ENCODE measurements at places on chromosomes 4 and X.
A peak's percentile ranks its signal among the peaks of the same experiment; 100 is the strongest.

- DNase-seq: no peak
Observed at GRCh38 chr4:44016570-44017421, 431.8 kb downstream of the KCTD8 start.

DNA sequence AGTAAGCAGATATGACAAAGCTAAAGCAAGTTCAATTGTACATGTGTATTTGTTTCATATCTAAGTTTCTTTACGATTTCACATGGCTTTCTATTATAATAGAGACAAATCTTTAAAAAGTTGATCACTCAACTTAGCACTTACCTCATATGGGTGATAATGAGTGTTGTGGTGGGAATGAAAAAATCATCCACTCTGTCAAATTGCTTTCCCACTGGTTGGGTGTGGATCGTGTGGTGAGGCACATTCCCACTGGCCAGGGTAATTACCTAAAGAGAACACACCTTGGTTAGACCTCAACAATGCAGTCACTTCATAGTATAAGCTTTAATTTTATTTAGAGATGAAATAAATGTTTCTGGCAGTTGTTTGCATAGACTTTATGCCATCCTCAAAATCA is 708.9 kb downstream of the FSTL5 start:
- no peak for DNase-seq

GRCh38 chr4:80875642-80876041 is 154.9 kb upstream of the BMP3 start:
- no peak for DNase-seq

- DNase-seq: no peak
Observed at GRCh38 chrX:155632431-155633100, 19.8 kb upstream of the TMLHE start.

DNA sequence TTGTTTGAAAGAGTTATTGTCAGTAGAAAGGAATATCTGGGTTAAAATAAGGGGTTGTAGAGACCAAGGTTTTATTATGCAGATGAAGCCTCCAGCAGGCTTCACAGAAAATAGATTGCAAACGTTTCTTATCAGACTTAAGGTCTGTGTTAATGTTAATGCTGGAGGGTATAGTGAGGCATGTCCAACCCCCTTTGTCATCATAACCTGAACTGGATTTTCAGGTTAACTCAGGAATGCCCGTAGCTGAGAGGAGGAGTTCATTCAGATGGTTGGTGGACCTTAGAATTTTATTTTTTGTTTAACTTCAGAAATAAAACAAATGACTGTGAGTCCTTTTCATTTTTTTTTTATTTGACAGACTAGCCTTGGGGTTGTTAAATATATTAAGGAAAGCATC is 354.1 kb downstream of the GPM6A start:
- no peak for DNase-seq

DNA sequence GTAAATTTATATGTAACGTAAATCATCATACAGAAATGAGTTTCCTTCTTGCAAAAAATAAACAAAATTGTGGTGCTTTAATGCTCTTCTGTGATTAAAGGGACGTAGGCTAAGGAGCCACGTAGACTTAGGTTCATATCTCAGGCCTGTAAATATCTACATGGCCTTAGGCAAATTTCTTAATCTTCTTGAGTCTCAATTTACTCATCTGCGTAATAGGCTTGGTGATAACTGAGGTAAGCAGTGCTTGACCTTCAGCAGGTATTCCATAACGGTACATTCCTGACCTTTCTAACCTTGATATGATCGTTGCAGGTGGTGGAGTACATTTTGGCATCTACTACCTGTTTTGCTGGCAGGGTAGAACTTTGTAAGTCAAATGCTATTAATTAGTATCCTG is 65.2 kb upstream of the TLR3 start:
- DNase-seq: no peak

- no peak for DNase-seq
Observed at GRCh38 chr4:3851211-3851610, 85.0 kb downstream of the ADRA2C start.

DNA sequence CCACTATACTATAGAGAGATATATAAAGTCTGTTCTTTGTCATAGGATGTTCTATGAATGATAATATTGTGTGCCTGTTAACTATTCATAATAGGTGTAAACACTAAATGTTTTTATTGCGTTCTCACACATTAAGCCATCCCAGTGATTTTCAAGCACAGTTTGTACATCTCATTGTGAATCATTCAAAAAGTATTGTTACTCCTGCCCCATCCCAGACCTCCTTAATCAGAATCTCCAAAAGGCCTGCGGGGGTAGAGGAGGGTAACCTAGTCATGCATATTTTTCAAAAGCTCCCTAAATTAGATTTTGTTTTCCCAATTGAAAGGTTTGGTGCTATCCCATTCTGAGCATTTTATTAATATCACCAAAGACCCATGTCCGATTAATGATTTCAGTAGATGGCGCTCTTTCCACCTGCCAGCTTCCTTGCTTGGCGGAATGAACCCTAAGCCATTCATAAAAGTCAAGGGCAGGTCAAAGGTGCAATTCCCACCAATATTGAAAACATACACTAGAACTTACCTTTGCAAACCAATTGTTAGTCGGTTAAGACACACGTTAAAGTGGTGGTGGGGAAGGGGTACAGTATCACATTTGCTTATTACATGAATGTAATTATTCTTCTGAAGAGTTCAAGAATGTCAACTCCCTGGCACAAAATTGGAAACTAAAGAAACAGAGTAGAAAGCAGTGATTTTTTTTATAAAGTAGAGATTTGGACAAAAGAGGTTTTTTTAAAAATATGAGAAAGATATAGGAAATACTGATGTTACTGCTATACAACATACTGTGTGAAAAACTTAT is 5.8 kb upstream of the TET2 start:
- peak; percentile 33 for DNase-seq

GRCh38 chr4:100483796-100484195 is 34.0 kb downstream of the EMCN start:
- no peak for DNase-seq

GRCh38 chr4:150240011-150240410 is 161.8 kb downstream of the DCLK2 start:
- DNase-seq: no peak

DNA sequence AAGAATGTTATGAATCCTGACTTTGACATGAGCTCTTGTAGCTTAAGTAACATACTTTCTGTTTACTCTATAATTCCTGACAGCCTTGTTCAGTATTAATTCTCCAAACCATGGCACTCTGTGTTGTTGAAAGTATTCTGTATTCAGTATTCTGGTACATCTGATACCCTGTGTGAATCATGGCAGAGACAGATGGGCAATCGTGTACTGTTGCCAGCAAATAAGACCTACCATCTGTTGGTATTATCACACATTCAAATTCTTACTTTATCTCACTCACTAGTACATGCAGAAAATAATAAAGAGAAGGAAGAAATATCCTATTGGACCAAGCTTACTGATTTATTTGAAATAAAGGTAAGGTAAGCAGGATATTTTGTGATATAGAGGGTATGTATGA is 7.9 kb downstream of the MBTPS2 start:
- no peak for DNase-seq

DNA sequence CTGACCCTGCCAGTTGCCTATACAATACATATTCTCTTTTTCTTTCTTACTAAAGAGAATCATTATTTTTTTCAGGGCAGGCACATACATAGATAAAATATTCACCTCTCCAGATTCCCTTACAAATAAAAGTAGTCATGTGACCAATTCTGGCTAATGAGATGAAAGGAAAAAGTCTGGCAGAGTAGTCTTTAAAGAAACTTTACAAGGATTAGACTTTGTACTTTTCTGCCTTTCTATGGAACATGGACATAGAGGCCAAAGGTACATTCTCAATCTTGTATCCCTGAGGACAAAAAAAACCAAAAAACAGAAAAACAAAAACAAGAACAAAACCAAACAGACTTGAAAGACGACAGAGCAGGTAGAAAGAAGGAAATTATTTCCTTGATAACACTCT is 75.6 kb downstream of the DCK start:
- DNase-seq: no peak

DNA sequence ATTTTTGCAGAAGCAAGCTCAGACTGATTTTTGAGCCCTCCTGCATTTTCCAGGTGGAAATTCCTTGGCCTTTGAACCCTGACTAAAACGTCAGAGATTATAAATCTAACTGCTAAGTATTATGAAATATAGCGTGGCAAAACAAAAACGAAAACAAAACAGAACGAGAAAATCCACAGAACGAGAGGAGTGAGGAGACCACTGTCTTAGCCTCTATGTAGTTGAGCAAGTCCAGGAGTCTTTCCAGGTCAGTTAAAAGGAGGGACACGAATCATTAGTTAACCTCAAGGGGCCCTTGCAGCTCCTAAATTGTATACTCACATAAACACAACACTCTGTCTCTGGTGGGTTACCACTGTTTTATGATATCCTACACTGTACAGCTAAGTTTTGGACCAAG is 80.2 kb downstream of the SYNPO2 start:
- no peak for DNase-seq

- peak; percentile 93 for DNase-seq
Observed at GRCh38 chr4:165112368-165113121, at the start of gene TMEM192. TSS of gene TMEM192 (minus strand) at chr4:165112860. CDS start at chr4:165112773, 87 bp downstream.

DNA sequence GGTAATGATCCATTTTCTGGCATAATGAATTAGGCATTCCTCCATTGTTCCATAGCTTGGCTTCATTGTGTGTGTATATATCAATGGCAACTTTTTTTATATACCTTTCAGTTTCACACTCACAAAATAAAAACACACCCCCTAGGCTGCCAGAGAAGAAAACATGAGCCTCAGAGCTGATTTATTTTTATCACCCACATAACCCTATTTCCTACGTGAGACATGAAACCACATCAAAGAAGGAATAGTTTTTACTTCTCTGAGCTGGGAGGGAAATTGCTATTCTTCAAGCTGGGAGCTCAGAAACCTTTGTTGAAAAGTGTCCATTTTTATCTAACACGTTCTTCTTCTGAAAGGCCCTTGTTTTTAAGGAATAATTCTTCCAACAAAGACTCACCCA is 126.7 kb upstream of the RAI2 start:
- no peak for DNase-seq

Measured in activated naive CD4-positive, alpha-beta T cell treated with anti-CD3 and anti-CD28 coated beads, Interleukin-2, amount 50 U/mL, for 72 hours (primary cell).